Natural killer cell treated with Interleukin-12 subunit alpha and Interleukin-12 subunit beta and Interleukin-15 and Interleukin-18, amount 100 ng/mL, for 72 hours (primary cell): ENCODE measurements at places on chromosomes 1 and 21. TPM values are rescaled to one million over a fixed set of nuclear protein-coding genes. Genes with fewer than 3 reads are reported as not detected.

The KCND3 gene
- total RNA-seq: not detected

The TMEM50A gene
- 125 TPM for total RNA-seq

The GCSAML gene
- total RNA-seq: 0.57 TPM

DNA sequence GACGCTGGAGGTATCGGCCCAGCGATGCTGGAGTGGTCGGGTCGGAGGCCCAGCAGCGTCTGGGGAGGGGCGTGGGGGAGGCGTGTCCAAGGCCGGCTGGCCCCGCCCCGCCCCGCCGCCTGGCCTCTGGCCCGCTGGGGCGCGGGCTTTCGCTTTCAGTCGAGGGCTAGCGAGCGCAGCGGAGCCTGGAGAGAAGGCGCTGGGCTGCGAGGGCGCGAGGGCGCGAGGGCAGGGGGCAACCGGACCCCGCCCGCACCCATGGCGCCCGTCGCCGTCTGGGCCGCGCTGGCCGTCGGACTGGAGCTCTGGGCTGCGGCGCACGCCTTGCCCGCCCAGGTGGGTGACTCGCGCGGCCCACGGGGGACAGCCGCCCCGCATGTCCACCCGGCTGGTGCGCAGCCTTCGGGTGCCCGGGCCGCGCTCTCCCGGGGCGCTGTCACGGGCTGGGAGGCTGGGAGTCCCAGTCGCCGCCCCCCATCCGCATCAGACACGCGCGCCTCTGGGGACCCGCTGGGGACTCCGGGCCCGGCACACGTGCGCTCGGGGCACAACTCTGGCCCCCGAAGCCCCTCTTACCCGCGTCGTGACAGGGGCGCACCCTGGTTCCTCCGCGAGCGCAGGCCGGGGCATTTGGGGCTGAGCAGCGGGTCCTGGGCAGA is at the start of gene TNFRSF1B:
Gene TNFRSF1B, plus strand, starts transcription at position 158 of the 659 bp plus-strand sequence. Its CDS starts 101 bp downstream, at position 259.
- DNase-seq: peak; percentile 85

- no peak for DNase-seq
Observed at GRCh38 chr1:19455353-19455752, 30.0 kb downstream of the CAPZB start.

GRCh38 chr1:61338899-61339298 is 256.5 kb downstream of the NFIA start:
- no peak for DNase-seq

GRCh38 chr1:208027861-208028260 is 116.9 kb upstream of the CD34 start:
- DNase-seq: no peak
